Effector CD4-positive, alpha-beta T cell (primary cell): ENCODE measurements at places on chromosomes 2 and 18.

DNA sequence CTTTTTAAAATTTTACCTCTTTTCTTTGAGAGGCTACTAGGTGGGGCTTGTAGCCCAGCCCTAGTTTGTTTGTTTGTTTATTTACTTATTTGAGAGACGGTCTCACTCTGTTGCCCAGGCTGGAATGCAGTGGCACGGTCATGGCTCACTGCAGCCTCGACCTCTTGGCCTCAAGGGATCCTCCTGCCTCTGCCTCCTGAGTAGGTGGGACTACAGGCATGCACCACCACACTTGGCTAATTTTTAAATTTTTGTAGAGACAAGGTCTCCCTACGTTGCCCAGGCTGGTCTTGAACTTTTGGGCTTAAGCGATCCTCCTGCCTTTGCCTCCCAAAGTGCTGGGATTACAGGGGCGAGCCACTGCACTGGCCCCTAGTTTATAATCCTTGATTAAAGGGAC is 35.0 kb downstream of the ERLEC1 start:
- DNase-seq: no peak

- DNase-seq: no peak
Measured at GRCh38 chr18:50644807-50645206, 84.9 kb downstream of the MAPK4 start.

GRCh38 chr2:235206399-235206798 is 254.6 kb downstream of the SH3BP4 start:
- no peak for DNase-seq

- no peak for DNase-seq
Measured at GRCh38 chr18:51603111-51603510, 405.6 kb upstream of the MEX3C start.

- DNase-seq: no peak
Measured at GRCh38 chr18:22349966-22350365, 67.7 kb downstream of the CTAGE1 start.

- no peak for DNase-seq
Measured at GRCh38 chr2:230953845-230954244, 28.8 kb upstream of the GPR55 start.

- DNase-seq: no peak
Measured at GRCh38 chr2:191321861-191322662, 76.9 kb downstream of the MYO1B start.

- no peak for DNase-seq
Measured at GRCh38 chr2:157055660-157056199, 201.8 kb upstream of the GALNT5 start.

DNA sequence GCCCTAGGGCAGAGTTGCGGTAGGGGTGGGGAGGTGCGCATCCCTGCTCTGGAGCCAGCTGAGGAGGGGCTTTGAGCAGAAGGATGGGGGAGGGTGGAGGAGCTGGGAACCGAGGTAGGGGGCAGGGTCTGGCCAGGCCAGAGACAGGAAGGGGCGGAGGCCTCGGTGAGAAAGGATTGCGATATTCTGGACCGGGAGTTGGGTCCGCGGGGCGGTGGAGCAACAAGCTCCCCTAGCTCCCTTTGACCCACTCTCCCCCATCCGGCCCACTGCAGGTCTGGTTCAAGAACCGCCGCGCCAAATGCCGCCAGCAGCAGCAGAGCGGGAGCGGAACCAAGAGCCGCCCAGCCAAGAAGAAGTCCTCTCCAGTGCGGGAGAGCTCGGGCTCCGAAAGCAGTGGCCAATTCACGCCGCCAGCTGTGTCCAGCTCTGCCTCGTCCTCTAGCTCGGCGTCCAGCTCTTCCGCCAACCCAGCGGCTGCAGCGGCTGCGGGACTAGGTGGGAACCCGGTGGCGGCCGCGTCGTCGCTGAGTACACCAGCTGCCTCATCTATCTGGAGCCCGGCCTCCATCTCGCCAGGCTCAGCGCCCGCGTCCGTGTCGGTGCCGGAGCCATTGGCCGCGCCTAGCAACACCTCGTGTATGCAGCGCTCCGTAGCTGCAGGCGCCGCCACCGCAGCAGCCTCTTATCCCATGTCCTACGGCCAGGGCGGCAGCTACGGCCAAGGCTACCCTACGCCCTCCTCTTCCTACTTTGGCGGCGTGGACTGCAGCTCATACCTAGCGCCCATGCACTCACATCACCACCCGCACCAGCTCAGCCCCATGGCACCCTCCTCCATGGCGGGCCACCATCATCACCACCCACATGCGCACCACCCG is 4.8 kb downstream of the OTX1 start:
- no peak for DNase-seq

- DNase-seq: no peak
Measured at GRCh38 chr2:234322766-234323465, 174.0 kb downstream of the ARL4C start.

DNA sequence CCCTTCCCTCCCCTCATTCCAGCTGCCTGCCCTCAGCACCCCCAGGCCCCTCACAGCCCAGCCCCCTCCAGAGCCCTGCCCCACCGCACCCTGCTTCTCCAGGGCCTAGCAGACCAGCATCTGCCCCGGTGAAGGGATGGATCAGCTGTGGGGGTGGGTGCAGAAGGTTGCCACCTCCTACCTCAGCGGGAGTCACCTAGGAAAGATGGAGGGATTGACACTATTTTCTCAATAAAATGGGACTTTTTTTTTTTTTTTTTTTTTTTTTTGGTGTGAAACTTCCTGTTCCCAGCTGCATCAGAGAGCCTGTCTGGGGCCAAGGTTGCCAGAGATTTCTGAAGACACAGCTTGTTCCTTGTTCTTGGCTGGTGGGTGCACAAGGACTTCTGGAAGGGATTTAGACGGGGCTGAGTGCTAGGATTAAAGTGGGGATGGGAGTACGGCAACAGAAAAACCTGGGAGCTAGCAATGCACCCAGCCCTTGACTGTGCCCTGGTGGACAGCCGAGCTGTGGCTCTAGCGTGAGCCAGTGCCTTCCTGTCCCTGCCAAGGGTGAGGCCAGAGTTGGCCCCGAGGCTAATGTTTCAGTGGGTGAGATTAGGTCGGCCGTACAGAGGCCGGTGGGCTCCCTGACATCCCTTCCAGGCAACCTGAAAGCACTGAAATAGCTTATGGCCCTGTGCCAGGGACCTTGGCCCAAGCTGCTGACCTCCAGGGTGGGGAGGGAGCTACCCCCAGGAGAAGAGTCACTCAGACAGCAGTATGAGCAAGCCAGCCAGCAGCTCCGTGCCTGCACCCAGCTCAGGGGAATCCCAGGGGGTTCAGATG is 4.6 kb downstream of the B3GNT7 start:
- no peak for DNase-seq

GRCh38 chr2:100260712-100261620 is 61.3 kb downstream of the LONRF2 start:
- DNase-seq: no peak

- DNase-seq: no peak
Measured at GRCh38 chr2:160278879-160279177, 78.8 kb upstream of the ITGB6 start.

- DNase-seq: no peak
Measured at GRCh38 chr18:7221424-7222155, 9.3 kb upstream of the LRRC30 start.

GRCh38 chr2:238290715-238291549 is 2.5 kb upstream of the PER2 start:
- no peak for DNase-seq

DNA sequence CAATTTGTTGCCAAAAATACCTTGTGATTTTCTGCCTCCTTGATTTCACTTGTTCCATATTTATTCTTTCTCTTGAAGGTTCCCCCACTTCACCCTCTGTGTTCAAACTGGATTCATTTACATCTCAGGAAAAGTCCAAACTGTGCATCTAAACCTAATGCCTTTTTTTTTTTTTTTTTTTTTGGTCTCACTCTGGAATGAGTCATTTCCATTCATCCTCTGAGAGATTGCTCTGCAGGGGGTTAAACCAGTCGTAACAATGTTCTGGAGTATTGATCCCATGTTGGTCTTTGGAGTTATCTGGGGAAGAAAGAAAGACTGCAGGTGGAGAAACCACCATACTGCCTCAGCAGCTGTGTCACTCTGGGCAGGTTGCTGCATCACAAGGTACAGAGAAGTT is 119.7 kb downstream of the TACR1 start:
- no peak for DNase-seq

- no peak for DNase-seq
Measured at GRCh38 chr18:7921938-7922587, 354.9 kb downstream of the PTPRM start.

DNA sequence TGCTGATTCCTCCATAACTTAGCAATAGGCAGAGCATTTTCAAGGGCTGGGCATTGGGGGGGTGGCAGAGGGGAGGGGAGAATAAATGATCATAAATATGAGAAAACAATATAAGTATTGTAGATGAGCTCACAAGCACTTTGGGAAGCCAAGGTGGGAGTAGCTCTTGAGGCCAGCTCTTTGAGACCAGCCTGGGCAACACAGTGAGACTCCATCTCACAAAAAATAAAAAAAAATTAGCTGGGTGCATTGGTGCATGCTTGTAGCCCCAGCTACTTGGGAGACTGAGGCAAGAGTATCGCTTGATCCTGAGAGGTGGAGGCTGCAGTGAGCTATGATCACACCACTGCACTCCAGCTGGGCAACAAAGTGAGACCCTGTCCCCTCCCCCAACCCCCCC is 75.9 kb downstream of the MYCN start:
- no peak for DNase-seq

DNA sequence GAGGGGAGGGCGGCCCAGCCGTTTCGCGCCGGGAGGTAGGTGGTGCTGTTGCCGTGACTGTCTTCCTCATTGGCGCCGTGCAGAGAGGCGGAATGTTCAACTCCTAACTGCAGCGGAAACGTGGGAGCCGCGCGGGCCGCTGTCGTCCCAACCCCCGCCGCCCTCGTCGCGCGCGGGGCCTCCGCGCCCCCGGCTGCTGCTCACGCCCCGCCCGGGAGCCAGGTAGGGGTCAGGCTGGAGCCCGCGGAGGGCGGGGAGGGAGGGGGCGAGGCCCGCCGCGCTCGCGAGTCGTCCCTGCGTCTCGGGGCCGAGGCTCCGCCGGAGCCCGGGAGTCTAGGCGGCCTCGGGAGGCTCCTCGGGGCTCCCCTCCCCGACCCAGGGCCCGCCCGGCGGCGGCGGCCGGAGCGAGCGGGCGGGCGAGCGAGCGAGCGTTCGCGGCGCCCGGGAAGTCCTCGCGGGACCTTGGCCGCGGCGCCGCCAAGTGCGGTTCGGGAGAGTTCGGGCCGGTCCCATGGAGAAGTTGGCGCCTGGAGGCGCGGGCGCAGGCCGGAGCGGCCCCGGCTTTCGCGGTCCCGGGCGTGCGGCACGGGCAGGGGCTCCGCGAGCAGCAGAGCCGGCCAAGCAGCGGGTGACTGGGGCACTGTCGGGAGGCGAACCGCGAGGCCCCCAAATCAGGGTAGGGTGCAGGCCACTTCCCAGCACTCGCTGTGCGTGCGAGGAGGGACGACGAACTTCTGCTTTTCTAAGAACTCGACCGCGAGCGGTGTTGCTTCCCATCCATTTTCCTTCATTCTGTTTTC is at the start of gene MAP3K20:
MAP3K20 (plus strand) TSS at position 66 of the 800 bp plus-strand sequence. CDS start 15,186 bp downstream, outside the sequence.
- peak; percentile 20 for DNase-seq

DNA sequence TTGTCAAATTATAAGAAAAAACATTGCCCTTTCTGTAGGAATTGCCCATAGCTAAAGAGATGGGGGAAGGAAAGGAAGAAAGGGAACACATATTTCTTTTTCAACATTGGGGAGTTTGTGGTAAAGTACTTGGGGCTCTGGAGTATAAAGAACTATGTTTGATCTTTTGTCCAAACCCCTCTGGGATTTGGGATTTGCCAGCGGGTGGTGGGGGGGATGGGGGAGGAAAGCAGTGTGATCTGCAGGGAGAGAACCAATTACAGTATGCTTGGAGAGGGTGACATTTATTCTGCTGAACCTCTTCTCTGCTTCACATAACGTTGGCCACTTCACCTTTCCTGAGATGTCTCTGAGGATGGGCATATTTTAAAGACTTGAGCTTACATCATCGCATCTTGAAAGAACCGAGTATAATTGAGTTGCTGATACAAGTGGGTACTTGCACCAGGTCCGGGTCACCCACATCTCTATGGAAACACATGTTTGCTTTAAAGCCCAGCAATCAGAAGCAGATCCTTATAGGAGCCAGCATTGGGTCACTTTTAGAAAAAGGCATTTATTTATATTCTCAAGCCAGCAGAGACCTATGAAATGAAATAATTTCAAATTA is 73.1 kb downstream of the SPATS2L start:
- DNase-seq: no peak

GRCh38 chr2:6955511-6956136 is 38.4 kb downstream of the RNF144A start:
- DNase-seq: no peak

DNA sequence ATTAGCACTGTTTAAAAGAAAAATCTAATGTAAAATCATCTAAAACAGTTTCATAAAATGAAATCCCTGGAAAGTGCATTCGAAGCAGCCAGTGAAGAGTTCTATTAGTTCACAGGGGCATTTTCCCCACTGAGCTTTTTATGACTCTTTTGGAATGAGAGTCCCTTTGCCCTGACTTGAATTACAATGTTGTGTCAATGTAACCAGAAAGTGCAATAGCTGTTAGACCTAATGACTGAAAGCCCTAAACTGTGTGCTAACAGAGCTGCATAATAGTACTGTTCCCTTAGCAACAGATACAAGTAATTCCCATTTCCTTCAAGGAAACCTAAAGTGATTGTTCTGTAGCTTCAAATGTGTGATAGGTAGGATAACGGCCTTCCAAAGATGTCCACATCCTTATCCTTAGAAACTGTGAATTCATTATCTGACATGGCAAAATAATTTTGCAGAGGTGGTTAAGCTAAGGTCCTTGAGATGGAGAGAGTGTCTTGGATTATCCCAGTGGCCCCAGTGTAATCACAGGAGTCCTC is 134.4 kb downstream of the L3MBTL4 start:
- no peak for DNase-seq

- DNase-seq: no peak
Measured at GRCh38 chr18:12741351-12741750, 38.5 kb downstream of the PSMG2 start.

- DNase-seq: no peak
Measured at GRCh38 chr2:120772261-120772660, 36.6 kb downstream of the GLI2 start.

DNA sequence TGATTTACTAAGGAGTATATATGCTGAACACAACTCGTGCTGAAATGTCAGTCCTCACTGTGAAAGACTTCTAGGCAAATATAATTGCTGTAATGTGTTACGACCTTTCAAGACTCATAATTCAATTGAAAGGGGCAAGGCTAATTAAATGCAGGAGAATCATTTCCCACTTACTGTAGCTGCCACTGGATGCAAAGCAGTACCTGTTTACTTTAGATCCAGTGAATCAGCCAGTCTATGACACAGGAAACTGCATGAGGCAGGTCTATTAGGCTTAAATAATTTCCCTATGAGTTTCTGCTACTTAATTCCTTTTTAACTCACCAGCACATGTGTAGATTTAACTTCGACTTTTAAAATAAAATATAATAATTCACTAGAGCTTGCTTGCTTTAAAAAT is 125.6 kb downstream of the CTNNA2 start:
- no peak for DNase-seq

- no peak for DNase-seq
Measured at GRCh38 chr18:24805156-24805555, 344.7 kb downstream of the HRH4 start.

DNA sequence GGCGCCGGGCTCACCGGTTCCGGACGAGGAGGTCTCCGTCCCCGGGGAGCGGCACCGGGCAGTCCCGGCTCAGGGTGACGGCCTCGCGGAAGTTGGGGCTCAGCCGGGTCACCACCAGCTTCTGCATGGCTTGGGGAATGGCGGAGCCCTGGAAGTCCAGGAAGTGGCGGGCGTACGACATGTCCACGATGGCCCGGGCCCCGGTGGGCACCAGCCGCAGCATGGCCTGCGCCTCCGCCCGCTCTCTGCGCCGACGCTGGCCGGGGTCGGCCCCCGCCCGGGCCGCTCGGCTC is 157 bp downstream of the PTGR3 start:
- DNase-seq: no peak
